K562 (cell line): ENCODE measurements at places on chromosomes 13 and 19.

DNA sequence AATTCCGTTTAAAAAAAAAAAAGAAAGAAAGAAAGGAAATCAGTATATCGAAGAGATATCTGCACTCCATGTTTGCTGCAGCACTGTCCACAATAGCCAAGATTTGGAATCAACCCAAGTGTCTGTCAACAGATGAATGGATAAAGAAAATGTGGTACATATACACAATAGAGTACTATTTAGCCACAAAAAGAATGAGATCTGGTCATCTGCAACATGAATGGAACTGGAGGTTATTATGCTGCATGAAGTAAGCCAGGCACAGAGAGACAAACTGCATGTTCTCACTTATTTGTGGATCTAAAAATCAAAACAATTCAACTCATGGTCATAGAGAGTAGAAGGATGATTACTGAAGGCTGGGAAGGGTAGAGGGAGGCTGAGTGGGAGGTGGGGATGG is 16.3 kb downstream of the ZNF565 start:
- H3K27me3 ChIP-seq, result no peaks in the 10 kb centered on the region
- no peak for DNase-seq
- H3K4me3 ChIP-seq, result no peak overlapping the region
- no peaks in the 10 kb centered on the region for H3K4me1 ChIP-seq
- H3K27ac ChIP-seq, result no peak overlapping the region

GRCh38 chr13:36275190-36276002 is 22.2 kb downstream of the CCDC169 start:
- no peak overlapping the region for H3K4me3 ChIP-seq
- no peaks in the 10 kb centered on the region for H3K4me1 ChIP-seq
- no peaks in the 10 kb centered on the region for H3K27me3 ChIP-seq
- DNase-seq, result peak; percentile 27
- H3K36me3 ChIP-seq, result no peaks in the 10 kb centered on the region
- H3K27ac ChIP-seq, result no peak overlapping the region

DNA sequence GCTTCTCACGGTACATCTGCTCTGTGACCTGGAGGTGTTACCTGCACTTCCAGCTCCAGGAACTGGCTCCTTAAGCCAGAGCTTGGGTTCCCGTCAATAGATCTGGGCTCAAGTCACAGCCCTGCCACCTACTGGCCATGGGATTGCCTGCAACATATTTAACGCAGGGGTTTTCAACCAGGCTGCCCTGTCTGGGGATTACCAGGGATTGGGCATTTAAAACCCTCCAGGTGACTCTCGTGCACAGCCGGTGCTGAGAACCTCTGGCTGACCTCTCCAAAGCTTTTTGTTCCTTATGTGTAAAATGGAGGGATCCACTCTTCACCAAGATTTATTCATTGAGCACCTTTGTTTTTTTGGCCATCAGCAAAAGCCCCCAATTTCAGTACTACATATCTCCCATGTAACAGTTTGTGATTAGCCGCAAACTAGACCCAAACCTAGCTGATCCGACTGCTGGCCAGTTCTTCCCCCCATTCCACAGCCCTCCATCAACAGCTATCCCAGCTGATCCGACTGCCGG is 76.6 kb upstream of the STK24 start:
- H3K4me3 ChIP-seq, result no peak overlapping the region
- H3K4me1 ChIP-seq, result no peaks in the 10 kb centered on the region
- H3K27ac ChIP-seq, result no peak overlapping the region

DNA sequence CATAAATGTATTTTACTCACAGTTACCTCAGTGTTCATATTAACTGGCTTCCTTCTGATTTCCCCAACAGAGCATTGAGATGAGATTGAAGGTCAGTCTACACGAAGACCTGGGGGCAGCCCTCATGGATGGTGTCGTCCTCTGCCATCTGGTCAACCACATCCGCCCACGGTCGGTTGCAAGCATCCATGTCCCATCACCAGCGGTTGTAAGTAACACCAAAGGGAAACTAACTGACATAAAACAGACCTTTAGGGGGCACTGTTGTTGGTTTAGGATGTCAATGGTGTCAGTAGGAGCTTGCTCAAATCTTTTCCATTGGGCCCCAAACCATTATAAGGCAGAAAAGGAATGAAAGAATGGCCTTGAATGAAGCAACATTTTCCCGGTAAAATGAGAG is 68.2 kb downstream of the ESD start:
- no peaks in the 10 kb centered on the region for H3K27me3 ChIP-seq
- H3K27ac ChIP-seq, result no peak overlapping the region
- no peak overlapping the region for H3K4me3 ChIP-seq
- peak; percentile 17 for DNase-seq
- H3K36me3 ChIP-seq, result peaks cover 35% of the 10 kb centered on the region; the same call in 2 of the 3 replicates
